ENCODE measurements at places on chromosomes 2 and 18. TPM values are rescaled to one million over a fixed set of nuclear protein-coding genes. Genes with fewer than 3 reads are reported as not detected.
A peak's percentile ranks its signal among the peaks of the same experiment; 100 is the strongest.

DNA sequence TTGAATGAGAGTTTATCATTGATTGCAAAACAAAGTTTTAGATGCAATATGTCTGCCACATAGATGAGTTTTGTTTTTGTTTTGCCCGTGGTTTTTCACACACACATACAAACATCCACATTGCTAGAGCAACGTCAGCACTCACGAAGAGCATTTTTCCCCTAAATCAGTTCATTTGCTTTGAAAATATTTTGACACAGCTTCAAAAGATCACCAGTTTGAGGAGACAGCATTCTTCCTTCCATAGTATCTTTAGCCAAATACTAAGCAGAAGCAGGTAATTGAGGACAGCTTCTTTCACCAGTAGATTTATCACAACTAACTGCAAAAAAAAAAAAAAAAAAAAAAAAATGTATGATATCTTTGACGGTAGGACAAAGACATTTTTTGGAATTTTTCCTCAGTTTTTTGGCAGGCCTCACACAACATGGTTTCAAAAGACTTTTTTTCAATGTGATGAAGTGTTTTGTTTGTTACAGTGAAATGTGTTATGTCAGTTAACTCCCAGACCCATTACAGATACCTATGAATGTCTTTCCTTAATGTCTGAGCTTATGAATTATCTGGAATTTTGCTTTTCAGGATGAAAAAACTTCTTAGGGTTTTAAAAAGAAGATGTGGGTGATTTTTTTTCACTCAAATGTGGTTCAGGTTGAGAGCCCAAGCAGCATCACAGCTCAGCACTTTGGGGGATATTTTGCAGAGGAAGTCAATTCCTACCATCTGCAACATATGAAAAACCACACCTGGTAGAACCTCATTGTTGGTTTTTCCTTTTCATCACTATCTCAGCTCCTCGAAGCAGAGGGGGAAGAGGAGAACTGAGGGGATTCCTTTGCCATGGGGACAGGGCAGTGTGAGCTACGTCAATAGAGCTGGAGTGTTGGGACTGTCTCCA is 31.6 kb downstream of the AOX1 start:
- no peak for DNase-seq

The GPR39 gene
- polyA plus RNA-seq: 3.7 TPM

DNA sequence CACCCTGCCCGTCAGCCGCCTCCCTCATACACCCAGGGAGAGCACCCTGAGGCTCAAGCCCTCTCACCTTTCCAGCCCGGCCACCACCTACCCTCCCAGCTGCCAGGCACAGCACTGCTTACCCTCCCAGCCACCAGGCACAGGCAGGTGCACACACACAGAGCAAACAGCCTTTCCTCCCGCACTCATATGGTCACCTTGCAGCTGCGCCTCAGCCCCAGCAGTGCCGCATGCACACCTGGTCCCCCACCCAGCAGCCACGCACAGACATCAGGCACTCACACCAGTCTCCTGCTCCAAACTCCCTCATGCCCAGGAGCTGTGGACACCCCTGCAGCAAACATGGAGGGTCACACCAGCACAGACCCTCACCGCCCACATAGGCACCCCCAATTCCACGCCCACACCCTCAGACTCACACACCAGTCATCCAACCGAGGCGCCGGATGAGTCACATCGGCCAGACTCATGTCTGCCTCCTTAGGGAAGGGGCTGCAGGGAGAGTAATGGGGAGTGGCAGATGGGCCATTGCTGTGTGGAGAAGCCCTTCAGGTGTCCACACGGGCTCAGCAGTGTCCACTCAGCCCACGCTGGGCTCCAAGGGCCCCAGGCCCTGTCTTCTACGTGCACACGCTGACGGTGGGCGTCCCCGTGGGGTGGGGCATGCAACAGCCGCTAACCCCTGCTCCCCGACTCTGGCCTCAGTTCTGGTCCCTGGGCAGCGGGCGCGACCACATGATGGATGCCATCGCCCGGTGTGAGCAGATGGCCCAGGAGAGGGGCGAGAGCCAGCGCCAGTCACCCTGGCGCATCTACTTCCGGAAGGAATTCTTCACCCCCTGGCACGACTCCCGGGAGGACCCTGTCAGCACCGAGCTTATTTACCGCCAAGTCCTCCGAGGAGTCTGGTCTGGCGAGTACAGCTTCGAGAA is 22.3 kb upstream of the GPR17 start:
- no peak for DNase-seq

The TUBA3D gene
- polyA plus RNA-seq: 0.45 TPM

- DNase-seq: no peak
These were observed 669.7 kb downstream of the RNF144A start for GRCh38 chr2:7586898-7587297.

The PRKAG3 gene
- not detected for polyA plus RNA-seq

DNA sequence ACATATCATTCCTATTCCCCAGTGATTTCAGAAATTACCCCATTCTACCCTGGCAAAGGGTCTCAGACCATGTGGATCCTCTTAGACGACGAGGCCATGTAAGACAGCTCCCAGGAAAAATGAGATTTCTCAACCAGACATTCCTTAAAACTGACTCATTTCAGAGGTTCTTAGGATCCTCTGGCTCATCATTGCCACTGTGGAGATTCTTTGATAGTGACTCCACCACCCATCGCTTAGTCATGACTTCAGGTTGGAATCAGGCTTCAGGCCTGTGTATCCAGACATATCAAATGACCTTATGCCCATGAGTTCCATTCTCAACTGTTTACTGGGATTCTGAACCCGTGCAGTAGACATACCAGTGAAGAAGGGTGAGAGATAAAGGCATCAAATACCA is 245.6 kb upstream of the TCF4 start:
- DNase-seq: no peak

The CFC1 gene
- polyA plus RNA-seq: not detected

DNA sequence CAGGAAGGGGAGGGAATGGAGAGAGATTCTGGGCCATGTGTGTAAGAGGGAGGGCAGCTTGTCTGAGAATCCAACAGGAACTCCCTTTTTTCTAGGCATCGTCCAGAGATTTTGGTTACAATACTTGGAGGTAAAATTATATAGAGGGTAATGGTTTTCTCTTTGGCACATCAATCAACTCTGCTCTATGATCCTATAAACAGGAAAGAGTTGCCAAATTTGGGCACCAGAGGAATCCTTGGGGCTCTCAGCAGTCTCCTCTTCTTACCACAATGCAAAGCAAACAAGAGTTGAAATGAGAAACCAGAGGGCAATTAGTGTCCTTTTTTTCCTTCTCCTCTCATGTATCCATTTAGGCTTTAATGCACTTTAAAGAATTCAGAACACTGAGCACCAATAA is 243.4 kb downstream of the SLC8A1 start:
- DNase-seq: no peak

DNA sequence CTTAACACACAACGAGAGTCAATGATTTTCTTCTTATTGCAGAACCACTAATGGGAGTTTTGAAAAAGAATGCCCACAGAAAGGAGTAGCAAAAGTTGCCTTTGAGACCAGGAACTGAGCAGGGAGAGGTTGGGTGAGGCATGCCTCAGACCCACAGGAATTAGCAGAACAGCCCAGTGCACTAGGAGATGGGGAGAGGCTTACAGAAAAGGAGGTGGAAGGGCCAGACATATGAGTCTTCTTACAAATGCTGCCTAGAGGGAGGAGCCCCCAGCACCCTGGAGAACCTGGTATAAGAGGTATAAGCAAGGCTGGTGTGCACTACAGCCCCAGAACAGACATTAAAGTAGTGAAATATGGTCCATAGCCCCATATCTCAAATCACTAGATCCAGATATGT is 162.0 kb downstream of the DTNA start:
- DNase-seq: no peak

The UCN gene
- 0.59 TPM for polyA plus RNA-seq

- DNase-seq: peak; percentile 10
These were observed 87.7 kb downstream of the SH3YL1 start for GRCh38 chr2:175880-176820.

- DNase-seq: no peak
These were observed 54.8 kb downstream of the CDC42EP3 start for GRCh38 chr2:37616677-37617005.

- no peak for DNase-seq
These were observed 58.1 kb upstream of the SLC66A3 start for GRCh38 chr2:11097038-11097720.

- DNase-seq: no peak
These were observed 391.7 kb upstream of the CYRIA start for GRCh38 chr2:17057109-17058017.

GRCh38 chr2:226308986-226309385 is 490.6 kb downstream of the IRS1 start:
- no peak for DNase-seq

- peak; percentile 63 for DNase-seq
These were observed at the start of gene DOK6 for GRCh38 chr18:69400253-69400975. Gene DOK6 (plus strand): TSS chr18:69400888.

GRCh38 chr2:58494071-58494501 is 253.0 kb upstream of the FANCL start:
- no peak for DNase-seq

The CFAP53 gene
- 4.8 TPM for polyA plus RNA-seq

The ANKRD30B gene
- polyA plus RNA-seq: 0.12 TPM

The COLEC11 gene
- 3.0 TPM for polyA plus RNA-seq

DNA sequence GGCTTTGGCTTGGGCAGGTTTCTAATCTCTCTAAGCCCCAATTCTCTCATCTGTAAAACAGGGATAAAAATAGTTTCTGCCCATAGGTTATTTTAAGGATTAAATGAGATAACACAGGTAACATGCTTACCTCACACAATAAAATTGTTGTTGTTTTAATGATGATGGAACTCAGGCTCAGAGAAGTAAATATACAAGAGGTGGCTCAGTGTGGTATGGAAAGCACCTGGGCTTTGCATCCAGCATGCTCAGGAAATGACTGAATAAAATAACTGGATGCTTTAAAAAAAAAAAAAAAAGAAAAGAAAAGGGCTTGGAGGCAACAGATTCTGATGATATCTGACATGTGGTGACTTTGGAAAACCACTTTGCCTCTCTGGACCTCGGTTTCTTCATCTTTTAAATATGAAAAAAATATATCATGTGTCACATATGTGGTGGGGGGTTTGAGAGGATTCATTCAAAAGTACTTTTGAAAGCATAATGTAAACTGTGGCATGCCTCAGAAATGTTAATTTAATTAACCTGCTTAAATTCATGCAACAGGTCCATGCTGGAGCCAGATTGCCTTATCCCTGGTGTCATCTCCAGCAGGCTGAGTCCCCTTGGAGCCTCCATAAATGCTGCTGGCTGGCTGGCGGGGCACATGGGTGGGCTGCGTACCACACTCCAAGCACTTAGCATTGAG is 112.8 kb upstream of the CDC42EP3 start:
- DNase-seq: no peak

DNA sequence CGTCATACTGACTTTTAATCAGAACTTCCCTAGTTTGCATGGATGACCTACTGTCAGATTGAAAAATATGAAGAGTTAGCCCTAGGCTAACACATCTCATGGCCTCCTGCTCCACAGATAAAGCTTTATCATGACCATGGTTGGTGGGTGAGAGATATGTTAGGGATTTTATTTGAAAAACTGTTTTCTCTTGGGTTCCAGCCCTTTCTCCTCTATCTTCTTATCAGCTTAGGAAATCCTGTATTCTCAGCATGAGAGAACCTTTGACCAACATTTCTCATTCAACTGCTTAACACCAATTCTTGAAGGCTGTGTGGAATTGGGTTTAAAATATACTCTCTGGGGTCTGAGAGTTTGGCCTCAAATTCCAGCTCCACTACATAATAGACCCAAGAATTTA is 1407.0 kb upstream of the CELF4 start:
- no peak for DNase-seq

The PARD3B gene
- polyA plus RNA-seq: 36.3 TPM

- no peak for DNase-seq
These were observed 109.6 kb upstream of the CYRIA start for GRCh38 chr2:16774980-16775898.

The AAK1 gene
- 18.0 TPM for polyA plus RNA-seq

DNA sequence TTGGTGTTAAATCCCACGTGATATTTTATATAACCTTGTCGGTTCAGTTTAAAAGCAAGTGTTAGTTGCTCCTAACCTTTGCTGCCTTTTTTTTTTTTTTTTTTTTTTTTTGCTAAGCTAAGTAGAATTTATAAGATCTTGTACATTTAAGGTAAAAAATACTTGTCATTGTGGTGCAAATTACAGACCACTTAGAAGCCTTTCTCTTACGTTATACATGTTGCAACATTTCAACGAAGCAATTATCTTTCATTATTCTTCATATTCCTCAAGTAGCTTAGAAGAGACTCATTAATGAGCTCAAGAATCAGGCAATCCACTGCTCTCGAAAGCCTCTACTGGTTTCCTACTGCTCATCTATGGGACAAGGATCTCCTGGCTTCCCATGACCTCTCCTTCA is 14.9 kb upstream of the IL1RL2 start:
- DNase-seq: no peak

The IL1F10 gene
- polyA plus RNA-seq: not detected

The SFXN5 gene
- 23.2 TPM for polyA plus RNA-seq

DNA sequence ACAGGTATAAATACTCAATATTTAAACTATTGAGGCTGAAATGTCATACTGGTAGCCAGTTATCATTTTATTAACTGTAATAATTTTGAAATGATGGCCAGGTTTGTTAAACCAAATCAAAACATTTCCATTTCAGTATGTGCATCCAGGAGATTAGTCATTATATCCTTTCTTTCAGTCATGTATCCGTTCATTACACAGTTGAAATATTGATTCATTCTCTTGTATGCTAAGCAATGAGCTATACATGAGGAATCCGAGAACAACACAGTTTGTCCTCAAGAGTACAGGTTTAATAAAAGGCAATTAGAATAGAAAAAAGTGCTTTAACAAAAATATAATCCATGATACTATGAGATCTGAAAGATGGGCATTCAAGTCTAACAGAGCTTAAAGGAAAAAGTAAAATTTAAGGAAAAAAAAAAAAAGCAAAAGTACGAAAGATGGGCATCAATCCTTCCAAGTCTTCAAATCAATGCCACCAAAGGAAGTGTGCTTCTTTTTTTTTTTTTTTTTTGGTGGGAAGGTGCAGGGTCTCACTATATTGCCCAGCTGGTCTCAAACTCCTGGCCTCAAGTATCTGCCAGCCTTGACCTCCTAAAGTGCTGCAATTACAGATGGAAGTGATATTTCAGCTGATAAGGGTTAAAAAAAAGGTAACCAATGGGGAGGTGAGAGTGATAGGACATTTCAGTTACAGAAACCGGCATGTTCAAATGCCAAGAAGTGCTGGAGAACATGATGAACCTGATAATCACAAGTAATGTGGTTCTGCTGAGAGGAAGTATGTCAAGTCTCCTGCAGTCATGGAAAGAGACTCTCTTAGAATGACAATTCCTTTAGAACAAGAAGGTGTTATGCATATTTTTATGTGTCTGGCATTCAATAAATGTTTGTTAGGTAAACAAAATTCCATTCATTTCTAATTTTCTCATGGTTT is 35.8 kb downstream of the PUM2 start:
- no peak for DNase-seq

The DSEL gene
- 23.2 TPM for polyA plus RNA-seq

DNA sequence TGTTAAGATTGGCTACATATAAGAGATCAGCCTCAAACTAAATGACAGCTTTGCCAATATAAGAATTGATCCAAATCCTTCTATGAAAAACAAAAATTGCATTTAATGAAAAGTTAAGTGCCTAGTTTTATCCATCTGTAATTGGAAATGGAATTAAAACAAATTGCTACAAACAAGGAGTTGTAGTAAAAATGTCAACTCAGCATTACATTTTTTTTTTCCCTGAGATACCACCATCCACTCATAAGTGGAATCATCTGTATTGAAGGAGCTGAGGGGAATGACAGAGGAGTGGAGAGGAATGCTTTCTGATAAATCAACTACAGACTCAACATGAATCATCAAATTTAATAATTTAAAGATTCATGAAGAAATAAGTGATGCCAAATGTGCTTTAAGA is 601.8 kb downstream of the TMEM182 start:
- no peak for DNase-seq

- DNase-seq: no peak
These were observed 9.2 kb downstream of the LGALSL start for GRCh38 chr2:64462940-64463700.

The NYAP2 gene
- not detected for polyA plus RNA-seq
